Activated effector memory CD4-positive, alpha-beta T cell treated with anti-CD3 and anti-CD28 coated beads, Interleukin-2, amount 50 U/mL, for 16 hours (primary cell): ENCODE measurements at places on chromosomes 6 and 20.

GRCh38 chr20:24983896-24984295 lies 8.7 kb downstream of the APMAP start:
- no peak for DNase-seq

- DNase-seq, result no peak
Measured at GRCh38 chr6:43921548-43922425, 151.8 kb downstream of the VEGFA start.

- no peak for DNase-seq
Measured at GRCh38 chr6:134550604-134551003, 232.7 kb upstream of the SGK1 start.

GRCh38 chr20:40587038-40587437 lies 102.0 kb downstream of the MAFB start:
- DNase-seq, result no peak

DNA sequence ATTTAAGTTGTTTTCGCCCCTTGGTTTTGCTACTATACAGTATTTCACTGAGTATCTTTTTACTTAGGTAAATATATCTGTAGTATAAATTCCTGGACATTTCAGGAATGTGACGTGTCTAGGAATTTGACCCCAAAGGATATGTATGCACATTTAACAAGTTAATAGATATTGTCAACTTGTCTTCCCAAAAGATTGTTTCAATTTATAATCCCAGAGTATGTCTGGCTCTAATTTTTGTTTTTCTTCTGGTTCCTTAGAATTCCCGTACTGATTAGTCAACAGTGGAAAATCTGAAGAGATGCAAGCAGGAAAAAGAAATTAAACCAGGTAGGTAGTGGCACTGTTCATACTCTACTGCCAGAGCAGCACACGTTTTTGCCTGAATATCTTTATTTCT lies 7.2 kb downstream of the PKIG start:
- DNase-seq, result no peak

DNA sequence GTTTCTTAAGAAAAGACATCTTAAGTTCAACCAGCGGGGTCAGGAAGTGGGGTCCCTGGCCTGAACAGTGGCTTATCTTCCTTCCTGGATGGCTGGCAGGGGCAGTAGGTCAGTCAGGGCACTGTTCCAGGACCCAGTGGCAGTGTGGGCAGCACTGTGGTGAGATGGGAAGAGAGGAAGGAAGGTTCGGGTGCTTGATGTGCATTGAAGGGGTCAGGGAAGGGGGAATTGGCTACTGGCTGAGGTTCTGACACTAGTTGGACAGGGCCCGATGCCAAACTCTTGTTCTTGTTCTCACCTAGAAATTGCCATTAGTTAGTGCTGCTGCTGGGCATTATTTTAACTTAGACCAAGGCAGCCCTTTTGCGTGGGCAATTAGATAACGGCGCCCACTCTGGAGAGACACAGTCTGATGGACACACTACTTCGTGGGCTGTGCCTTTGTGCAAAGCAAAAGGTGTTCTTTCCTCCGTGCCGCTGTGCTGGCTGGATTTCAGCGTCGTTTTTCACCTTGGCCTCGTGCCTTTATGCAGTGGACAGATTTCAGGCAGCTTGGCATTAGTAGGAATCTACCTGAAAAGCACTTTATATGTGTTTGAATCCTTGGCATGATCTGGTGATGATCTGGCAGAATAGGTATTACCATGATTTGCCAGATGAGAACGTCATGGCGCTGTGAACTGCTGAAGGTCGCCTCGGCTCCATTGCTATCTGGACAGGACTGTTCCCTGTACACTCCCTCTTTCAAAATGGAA lies 30.3 kb downstream of the UTRN start:
- DNase-seq, result no peak

DNA sequence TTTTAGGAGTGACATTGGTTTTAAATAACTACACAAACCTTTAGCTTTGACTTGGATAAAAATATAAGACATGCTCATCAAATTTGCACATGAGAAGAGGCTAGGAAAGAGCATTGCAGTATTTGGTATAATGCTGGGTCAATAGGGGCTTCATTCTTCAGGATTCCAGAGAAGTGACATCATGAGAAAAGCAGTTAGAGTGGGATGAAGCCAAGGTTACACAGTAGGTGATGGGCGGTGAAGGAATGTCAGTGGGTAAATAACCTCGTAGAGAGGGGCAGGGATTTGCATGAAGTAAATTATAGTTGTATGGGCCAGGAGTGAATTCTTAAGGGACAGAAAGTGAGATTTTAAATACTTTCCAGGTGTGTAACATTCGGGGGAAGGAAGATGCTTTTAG lies 216.2 kb downstream of the RFPL4B start:
- no peak for DNase-seq

GRCh38 chr6:143204045-143204444 lies 143.4 kb downstream of the AIG1 start:
- no peak for DNase-seq

DNA sequence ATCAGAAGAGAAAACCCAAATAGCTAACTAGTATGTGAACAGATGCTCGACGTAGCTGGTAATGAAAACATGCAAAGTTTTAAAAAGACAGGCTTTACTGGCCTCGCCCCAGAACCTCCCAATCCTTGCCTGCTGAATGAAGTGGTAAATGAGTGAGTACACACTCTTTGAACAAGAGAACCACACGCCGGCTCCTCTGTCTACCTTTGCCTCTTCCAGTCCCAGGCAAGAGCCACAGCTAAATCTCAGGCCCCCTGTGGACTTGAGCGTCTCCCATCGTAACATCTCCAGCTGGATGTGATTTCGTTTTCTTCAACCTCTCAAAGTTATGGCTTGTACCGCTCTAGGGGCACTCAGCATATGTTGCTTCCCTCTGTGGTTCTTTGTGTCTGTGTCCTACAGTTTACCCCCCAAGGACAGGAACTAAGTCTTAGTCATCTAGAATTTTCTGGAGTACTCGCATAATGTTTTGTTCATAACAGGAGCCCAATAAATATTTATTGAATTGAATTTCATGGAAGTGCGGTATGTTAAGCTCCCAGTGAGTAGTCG lies 153.2 kb upstream of the TAB2 start:
- no peak for DNase-seq
